Panc1 (cell line): ENCODE measurements at places on chromosomes 3 and 15. TPM values are rescaled to one million over a fixed set of nuclear protein-coding genes. Genes with fewer than 3 reads are reported as not detected.

Gene SLC28A1
- total RNA-seq = not detected

Gene HRG
- not detected for total RNA-seq

Gene MAGEL2
- not detected for total RNA-seq

Gene OIP5
- total RNA-seq = 26.7 TPM

Gene TMC3
- total RNA-seq = not detected

Gene ROBO2
- 1.3 TPM for total RNA-seq

Gene ZPLD1
- total RNA-seq = not detected

Gene EID1
- 102 TPM for total RNA-seq

Gene GNAT1
- total RNA-seq = not detected

Gene TGM5
- not detected for total RNA-seq

Gene ECE2
- total RNA-seq = not detected

Gene FAM81A
- 7.3 TPM for total RNA-seq

Gene EIF2A
- 70.0 TPM for total RNA-seq

Gene LIPH
- total RNA-seq = 19.9 TPM

Gene ZNF385D
- total RNA-seq = 13.0 TPM

Gene CAV3
- total RNA-seq = not detected

Gene CTSH
- total RNA-seq = 178 TPM

Gene CPEB1
- 19.5 TPM for total RNA-seq

Gene LRRIQ4
- not detected for total RNA-seq

Gene CHRD
- 1.4 TPM for total RNA-seq

Gene ERC2
- total RNA-seq = 0.33 TPM

Gene POLQ
- total RNA-seq = 11.9 TPM

Gene TMEM42
- 12.7 TPM for total RNA-seq

Gene C3orf85
- total RNA-seq = not detected

Gene EFCC1
- total RNA-seq = 0.15 TPM

Gene AGBL1
- not detected for total RNA-seq

Gene ITIH4
- total RNA-seq = 1.5 TPM

Gene LAMB2
- 189 TPM for total RNA-seq
